ENCODE measurements at places on chromosomes 12 and 14. TPM values are rescaled to one million over a fixed set of nuclear protein-coding genes. Genes with fewer than 3 reads are reported as not detected.

The SUDS3 gene
- 15.6 TPM for total RNA-seq

The MAP1LC3B2 gene
- 1.5 TPM for total RNA-seq

The NEUROD4 gene
- not detected for total RNA-seq

The NFE2 gene
- 0.59 TPM for total RNA-seq

The GNS gene
- 117 TPM for total RNA-seq

DNA sequence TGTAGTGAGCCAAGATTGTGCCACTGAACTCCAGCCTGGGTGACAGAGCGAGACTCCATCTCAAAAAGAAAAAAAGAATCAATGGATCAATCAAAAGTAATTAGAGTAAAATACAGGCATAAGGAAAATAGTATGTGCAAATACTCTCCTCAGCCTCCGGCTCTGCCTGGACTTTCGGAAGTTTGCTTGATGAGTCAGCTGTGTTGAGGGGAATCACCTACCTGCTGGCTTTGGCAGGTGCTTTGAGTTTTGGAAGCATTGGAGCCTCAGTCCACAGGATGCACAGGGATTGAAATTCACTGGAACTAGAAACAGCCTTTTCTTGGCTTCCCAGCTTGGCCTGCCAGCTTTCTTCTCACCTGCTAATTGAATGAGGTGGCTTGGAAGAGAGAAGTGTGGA lies 268.2 kb downstream of the PCNX1 start:
- DNase-seq, result no peak

GRCh38 chr12:29818916-29819623 lies 35.3 kb upstream of the TMTC1 start:
- peak; percentile 25 for DNase-seq

DNA sequence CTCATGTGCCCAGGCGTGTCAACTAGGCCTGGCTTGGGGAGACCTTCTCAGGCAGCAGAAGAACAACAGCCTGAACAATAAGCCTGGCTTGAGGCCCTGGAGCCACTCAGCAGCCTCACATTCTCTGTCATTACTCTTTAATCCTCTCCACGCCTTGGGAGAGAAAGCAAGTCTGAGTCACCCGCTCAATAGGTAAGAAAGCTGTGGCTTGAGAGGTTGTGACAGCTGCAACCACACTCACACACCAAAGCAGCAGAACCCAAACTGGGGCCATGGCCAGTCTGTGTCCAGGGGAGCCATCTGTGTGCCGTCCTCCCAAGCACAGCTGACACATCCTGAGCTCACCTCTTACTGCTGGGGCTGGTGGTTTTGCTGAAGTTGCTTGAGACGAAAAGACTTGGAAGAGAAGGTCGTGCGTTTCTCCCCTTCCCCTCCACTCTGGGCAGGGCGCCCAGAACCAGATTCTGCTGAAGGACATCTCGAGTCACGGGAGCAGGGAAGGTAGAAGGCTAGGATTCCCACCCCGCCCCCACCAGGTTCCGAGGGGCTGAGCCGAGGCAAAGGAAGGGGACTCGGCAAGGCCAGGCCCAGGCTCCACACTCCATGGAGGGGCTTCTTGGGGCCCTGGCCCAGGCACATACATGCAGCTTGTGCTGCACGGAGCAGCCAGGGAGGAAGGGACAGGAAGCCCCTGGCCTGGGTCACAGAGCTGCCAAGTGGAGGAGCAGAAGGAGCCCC lies 5.5 kb downstream of the TMEM63C start:
- no peak for DNase-seq

- DNase-seq, result no peak
Measured at GRCh38 chr14:99244367-99244901, 27.6 kb downstream of the BCL11B start.

DNA sequence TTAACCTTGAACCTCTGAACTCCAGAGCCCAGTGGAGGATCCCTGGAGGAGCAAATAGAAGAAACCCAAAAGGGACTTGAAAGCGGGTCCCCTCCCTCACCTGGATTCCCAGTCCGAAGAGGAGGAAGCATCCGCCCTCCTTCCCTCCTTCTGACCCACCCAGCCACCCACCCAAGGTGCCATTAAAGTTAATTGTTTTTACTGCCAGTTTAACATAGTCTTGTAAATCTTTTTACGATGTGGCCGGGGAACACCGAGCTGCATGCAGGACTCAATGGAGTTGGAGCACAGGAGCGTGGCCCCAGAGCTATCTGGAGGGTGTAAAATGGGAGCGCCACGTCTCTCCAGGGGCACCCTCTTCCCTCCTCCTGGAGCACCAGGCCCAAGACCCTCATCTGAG lies 49.9 kb upstream of the TBX3 start:
- DNase-seq, result no peak

DNA sequence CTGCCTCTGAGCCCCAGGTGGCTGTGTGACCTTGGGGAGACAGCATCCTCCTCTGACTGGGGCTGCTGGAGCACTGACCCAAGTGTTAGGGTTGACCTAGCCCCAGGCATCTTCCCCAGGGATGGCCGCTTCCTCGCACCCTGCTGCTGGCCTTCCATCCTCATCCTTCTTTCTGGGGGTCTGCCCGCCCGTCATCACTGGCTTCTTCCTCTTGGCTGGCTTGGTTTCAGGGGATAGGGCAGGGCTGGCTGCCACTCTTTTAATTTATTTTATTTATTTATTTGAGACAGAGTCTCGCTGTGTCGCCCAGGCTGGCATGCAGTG lies 3.5 kb downstream of the TEDC1 start:
- DNase-seq, result no peak

DNA sequence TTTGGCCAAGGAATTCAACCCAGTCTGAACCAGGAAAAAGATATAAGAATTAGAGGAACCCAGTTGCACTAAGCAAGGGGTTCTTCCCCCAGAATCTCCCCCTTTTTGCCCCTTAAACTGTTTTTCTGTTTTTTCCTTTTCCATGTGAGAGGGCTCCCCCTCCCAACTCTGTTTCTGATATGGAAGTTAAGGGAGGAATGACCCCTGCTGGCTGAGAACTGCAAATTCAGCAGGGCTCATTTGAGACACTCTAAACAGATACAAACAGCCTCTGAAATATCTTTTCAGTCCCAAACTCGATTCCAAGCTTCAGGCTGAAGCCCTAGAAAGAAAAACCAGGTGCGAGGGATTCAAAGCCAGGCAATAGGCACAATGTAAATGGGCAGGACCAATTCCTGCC lies 132.7 kb downstream of the SLC41A2 start:
- no peak for DNase-seq

- no peak for DNase-seq
Measured at GRCh38 chr12:57766464-57767304, at the start of gene CYP27B1. Gene CYP27B1, minus strand, starts transcription at chr12:57767078. Its CDS starts 37 bp downstream, at chr12:57767041.

DNA sequence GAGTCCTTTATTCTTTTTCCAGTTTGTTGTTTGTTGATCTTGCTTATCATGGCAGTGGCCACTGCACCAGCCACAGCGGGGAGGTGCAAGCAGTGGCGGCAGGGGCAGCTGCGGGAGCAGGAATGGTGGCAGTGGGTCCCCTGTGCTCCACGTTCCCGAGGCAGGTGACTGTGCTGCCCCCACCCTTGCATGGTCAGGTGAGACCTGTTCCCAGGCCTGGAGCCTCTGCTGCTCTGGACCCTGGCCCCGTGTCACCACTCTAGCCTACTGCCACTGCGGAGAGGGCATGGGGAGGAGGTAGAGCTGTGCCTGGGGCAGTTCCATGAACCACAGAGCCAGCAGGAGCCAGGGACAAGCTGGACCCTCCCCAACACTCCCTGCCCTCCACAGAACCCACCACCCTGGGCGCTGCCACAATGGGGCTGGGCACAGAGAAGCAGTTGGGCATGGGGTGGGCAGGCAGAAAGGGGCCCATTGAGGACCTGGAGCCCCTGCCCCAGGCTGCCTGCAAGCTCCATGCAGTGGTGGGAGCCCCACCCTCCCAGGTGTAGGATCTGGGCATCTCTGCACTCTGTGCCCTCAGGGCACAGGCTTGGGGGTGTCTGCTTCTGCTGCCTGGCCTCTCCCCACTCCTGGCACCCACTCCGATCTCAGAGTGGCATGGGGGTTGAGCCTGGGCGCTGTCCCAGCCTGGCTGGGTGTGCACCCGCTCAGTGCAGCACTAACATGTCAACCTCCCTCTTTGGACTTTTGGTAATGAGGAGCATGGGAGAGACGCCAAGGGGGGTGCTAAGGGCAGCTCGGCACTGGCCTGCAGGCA lies 23.1 kb upstream of the WDR20 start:
- no peak for DNase-seq

DNA sequence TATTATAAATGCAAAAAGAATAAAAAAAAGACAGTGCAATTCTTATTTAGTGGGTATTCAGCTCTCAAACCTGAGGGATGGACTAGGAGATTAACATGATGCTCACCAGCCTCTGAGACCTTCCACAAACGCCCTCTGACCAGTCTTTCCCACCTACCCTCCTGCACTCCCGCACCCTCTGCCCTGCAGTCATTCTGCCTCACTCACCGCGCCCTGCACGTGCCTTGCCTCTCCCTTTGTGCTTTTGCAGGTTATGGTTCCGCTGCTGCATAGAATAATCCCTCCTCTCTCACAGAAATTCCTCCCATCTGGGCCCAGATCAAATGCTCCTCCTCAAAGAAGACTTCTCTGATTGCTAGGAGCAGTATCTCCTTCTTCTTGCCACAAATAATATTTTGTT lies 28.5 kb upstream of the TMCC3 start:
- DNase-seq, result no peak

GRCh38 chr14:89340200-89341181 lies 76.5 kb downstream of the FOXN3 start:
- no peak for DNase-seq

DNA sequence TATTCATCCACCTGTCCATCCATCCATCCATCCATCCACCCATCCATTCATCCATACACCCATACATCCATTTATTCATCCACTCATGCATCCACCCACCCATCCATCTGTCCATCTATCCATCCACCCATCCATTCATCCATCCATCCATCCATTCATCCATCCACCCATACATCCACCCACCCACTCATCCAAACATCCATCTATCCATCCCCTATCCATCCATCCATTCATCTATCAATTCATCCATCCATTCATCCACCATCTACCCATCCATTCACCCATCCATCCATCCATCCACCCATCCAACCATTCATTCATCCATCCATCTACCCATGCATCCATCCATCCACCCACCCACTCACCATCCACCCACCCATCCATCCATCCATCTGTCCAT lies 142.6 kb upstream of the SFSWAP start:
- DNase-seq, result no peak

DNA sequence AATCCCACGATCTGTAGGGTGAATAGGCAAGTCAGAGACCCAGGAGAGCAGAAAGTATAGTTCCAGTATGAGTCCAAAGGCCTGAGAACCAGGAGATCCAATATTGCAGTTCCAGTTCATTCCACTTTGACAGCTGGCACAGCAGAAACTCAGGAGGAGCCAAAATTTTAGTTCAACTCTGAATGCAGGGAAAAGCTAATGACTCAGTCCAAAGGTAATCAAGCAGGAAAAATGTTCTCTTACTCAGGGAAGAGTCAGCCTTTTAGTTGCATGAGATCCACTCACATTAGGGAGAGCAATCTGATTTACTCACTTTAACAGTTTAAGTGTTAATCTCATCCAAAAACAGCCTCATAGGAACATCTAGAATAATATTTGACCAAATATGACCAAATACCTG lies 130.2 kb upstream of the LRFN5 start:
- no peak for DNase-seq

DNA sequence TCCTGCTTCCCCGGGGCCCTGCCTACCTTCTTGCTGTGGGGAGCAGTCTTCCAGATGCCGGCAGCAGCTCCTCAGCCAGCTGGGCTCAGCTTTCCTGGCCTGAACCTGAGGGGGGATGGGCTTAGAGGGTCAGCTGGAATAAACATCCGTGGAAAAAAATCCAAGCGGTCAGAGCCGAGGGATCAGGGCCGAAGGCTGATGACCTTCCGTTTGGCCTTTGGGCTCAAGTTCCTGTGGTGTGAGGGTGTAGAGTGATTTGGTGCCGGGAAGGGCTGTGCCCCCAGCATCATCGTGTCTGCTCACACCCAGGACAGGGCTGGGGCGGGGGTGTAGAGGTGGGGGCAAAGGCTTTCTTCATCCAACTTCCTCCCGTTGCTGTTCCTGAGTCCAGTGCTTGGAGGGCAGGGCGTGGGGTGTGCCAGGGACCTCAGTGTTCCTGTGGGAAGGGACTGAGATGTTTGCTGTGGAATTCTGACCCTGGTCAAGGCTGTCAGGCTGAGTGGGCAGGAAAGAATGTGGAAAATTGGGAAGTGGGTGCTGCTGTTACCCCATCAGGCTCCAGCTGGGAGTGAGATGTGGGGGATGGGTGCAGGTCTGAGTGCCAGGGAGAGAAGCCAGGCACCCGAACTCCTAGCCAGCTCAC lies 2.6 kb downstream of the SMIM41 start:
- peak; percentile 80 for DNase-seq

- DNase-seq, result no peak
Measured at GRCh38 chr14:20328705-20329104, 4.4 kb downstream of the CCNB1IP1 start.

DNA sequence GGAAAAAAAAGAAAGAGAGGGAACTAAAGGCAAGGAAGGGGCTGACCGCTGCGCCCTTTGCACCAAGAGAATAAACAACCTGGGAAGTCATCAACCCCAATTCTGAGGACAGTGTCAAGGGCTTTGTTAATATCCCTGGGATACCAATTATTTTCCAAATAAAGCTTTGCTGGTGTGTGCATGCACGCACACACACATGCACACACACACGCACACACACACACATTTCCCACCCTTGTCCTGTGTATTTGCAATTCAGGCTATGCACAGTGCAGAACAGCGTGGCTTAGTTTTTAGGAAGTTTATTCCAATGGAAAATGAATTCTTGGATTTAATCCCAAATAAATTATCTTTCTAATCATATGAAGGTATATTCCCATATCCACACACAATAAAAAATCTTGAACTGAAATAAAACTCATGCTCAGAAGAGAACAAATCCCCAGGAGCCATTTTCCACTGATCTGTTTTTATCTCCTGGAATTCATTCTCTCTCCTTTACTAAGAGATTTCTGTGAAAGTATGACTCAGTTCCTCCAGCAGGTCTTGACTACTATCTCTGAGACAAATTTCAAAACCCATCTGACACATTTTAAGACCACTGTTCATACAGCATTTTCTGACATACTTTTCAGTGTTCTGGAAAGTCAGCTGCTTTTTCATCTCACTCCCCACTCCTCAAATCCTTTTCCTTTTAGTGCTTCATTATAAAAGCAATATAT lies 334.4 kb upstream of the ATP2B1 start:
- DNase-seq, result no peak

GRCh38 chr14:44300916-44301315 lies 206.2 kb downstream of the FSCB start:
- DNase-seq, result no peak

GRCh38 chr12:22625762-22626294 lies 857 bp downstream of the ETNK1 start:
- DNase-seq, result peak; percentile 22

- DNase-seq, result no peak
Measured at GRCh38 chr12:509500-509899, 49.8 kb downstream of the B4GALNT3 start.

GRCh38 chr12:52045794-52046199 lies 5.4 kb upstream of the NR4A1 start:
- DNase-seq, result peak; percentile 70

All from heart right ventricle (tissue), 16 donors.